Pulmonary artery endothelial cell (primary cell): ENCODE measurements at places on chromosomes 6 and 20.

DNA sequence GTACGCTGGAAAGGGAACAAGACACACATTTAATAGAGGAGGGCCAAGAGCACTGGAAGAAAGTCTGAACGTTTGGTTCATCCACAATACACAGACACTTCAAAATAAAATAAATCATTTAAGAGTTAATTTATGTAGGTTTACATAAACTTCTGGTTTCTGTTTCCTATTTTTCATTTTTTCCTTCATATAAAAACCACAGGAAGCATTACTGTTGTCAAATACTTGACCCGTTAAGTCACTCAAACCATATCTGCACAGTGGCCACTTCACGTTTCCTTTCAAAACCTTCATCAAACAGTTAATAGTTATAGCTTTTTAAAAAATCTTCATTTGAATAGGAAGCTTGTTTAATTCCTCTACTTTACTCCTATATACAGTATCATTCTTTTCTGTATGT is 257.6 kb upstream of the THEMIS start:
- peak; percentile 15 for DNase-seq

DNA sequence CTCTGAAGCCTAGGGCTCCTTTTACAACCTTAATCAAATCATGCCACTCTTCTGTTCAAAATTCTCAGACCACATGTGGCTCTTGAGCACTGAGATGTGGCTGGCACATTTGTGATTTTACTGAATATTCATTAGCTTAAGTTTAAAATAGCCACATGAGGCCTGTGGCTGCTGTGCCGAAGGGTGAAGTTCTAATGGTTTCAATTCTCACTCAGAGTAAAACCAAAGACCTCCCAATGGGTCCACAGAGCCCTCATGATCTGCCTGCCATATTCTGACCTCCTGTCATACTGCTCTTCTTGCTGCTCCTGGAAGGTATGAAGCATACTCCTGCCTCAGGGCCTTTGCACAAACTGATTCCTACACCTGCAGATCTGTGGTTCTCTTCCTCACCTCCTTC is 7.8 kb upstream of the CST3 start:
- no peak for DNase-seq

GRCh38 chr20:17808782-17809181 is 109.0 kb downstream of the BANF2 start:
- no peak for DNase-seq

DNA sequence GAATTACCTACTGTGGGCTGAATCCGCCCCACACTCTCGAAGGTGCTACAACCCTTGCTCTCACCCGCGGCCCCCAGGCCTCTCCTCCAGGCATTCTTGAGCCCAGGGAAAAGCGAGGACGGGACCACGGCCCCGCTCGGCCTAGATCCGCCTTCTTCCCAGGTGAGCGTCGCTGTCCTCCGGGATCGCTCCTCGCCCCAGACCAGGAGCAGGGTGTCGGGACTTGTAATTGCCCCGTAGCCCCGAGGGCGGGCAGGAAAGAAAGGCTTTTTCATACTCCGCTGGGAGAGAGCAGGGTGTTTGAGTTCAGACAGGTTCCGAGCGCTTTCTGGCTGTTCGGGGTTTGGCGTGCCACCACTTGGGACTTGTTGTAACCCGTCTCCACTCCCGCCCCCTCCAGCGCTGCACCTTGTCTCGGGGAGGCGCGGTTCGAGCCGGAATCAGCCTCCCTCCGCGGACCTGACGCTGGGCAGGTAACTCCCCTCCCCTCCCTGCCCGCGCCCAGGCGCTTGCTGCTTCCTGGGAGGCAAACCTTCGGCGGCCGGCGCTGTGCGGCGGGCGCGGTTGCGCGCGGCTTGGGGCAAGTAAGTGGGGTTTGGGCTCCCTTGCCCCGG is at the start of gene FAM83B:
Gene FAM83B, plus strand, starts transcription at position 529 of the 614 bp plus-strand sequence. CDS start 23,476 bp downstream, outside the sequence.
- DNase-seq: no peak

- DNase-seq: no peak
Measured at GRCh38 chr20:59151391-59151790, 12.2 kb upstream of the ZNF831 start.

DNA sequence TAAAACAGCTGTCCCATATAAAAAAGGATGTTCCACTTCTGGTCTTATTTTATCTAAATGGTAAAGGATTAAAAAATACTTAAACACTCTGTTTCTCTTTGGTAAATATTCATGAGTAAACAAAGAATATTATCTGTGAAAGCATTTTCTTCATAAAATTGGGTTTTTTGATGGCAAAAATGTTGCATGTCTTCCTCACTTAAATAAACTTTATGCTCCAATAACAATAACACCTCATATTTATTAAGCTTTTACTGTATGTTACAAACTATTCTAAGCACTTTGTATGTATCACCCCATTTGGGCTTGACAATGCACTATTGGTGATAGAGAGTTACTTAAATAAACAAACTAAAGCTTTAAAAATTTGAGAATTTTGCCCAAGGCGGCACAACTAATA is 91.9 kb downstream of the PHIP start:
- DNase-seq: no peak

DNA sequence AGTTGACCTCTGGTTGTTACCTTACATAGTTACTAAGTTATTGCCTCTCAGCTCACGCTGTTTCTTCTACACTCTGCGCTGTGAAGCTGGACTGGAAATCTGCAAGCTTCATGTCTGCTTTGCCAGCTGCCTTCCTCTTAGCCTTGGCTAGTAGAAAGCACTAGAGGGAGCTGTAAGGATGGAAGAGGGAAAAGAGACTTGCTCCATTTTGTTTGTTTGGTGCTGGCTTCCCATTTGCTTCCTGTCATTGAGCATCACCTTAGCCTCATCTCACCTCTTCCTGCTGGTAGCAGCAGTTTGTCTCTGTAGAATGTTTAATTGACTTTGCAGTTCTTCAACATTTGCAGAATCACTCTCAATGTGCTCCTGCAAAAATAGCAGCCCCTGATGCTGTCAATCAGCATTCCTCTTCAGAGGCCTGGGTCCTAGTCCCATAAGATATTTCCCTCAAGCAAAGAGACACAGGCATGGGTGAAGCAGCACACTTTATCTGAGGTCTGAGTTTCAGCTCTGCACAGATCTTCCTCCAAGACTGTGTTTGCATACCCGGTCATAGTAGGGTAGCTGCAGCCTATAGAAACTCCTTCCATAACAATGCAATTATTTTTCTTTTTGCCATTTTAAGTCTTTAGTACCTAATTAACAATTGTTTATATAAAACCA is 302.2 kb upstream of the EPHA7 start:
- DNase-seq: no peak

- DNase-seq: peak; percentile 53
Measured at GRCh38 chr6:143397227-143398222, 53.0 kb downstream of the ADAT2 start.
